Activated CD8-positive, alpha-beta memory T cell treated with anti-CD3 and anti-CD28 coated beads for 1 hour (primary cell): ENCODE measurements at places on chromosomes 12 and 14.

GRCh38 chr14:81682134-81682533 is 148.5 kb upstream of the SEL1L start:
- DNase-seq: no peak

DNA sequence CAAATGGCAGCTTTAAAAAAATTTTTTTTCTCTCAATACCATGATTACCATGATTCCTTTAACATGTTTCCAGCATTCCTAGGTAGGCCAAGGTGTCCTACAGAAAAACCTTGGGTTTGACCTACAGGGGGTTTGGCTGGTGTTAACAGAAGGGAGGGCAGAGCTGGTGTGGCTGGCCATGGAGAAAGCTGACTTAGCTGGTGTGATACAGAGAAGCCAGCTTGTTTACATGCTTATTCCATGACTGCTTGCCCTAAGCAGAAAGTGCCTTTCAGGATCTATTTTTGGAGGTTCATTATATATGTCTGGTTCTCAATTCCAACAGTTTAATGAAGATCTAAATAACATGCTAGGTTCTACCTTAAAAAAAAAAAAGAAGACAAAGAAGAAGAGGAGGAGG is 68.6 kb downstream of the EEA1 start:
- no peak for DNase-seq

DNA sequence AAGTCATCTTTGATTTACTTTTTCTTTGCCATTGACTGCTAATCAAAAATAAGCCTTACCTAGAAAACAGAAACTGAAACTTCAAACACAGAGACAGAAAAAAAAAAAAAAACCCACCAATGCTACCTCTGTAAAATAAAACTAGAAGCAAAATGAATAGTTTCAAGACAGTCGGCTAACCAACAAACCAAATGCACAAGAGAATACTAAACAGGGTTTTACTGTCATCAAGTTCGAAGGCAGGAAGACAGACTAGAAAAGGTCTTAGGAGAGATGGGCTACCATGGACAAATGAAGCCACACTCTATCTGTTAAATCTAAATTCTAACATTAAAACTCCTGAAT is 59.5 kb downstream of the SEL1L start:
- DNase-seq: no peak

- DNase-seq: no peak
Measured at GRCh38 chr12:120221576-120221900, 20.6 kb upstream of the RPLP0 start.

GRCh38 chr12:63876980-63877379 is 32.5 kb downstream of the SRGAP1 start:
- no peak for DNase-seq

GRCh38 chr12:57220770-57221168 is 4.2 kb downstream of the NXPH4 start:
- DNase-seq: no peak

DNA sequence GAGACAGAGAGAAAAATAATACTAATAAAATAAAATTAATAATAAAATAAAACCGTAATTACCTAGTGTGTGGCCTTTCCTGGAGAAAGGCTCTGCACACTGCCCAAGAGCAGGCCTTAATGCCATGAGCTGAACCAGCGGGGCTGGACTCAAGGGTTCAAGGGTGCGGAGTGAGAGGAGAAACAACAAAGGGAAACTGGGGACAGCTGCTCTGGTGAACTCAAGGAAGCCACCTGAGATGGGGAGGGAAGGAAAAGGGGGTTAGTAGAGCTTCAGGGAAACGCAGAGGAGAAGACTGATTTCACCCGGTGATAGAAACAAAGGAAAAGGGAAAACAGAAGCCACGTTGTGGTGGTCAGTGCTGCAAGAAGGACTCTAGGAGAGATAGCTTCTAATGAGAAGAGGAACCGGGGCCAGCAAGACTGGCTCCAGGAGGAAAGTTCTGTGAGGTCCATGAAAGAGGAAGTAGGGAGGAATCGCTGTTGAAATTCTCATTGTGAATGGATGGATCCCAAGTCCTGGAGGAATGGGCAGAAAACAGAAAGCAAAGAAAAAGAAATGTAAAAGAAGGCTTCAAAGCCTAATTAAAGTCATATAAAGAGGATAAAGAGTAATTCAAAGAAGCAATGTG is 48.3 kb upstream of the BCL2L14 start:
- DNase-seq: no peak
